CD8-positive, alpha-beta memory T cell (primary cell): ENCODE measurements at places on chromosomes 2 and 18. TPM values are rescaled to one million over a fixed set of nuclear protein-coding genes. Genes with fewer than 3 reads are reported as not detected.

IL1F10 gene
- not detected for total RNA-seq

DNA sequence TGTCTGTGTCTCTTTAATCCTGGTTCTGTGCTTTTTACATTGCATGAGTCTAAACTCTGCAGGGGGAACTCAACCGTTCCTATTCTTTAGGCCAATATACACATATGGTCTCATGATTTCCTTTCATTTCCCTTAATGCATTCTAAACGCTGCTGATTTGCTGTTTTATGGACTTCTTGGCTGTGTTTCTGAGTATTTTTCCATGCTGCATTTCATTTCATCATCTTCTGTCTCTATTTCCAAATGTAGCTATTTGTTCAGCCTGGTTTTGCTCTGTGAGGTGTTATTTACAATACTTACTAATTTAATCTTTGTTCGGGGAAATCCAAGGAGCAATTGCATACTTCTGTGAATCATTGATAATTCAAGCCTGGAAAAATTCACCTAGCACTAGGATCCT is 897.2 kb downstream of the TSN start:
- H3K27ac ChIP-seq: no peak overlapping the region
- H3K36me3 ChIP-seq: no peaks in the 10 kb centered on the region
- H3K27me3 ChIP-seq: no peaks in the 10 kb centered on the region
- no peak overlapping the region for H3K4me3 ChIP-seq

GRCh38 chr2:98935777-98936352 is at the start of gene CRACDL:
CRACDL (minus strand) TSS chr2:98936225; CDS start chr2:98846800, 89,425 bp downstream.
- H3K4me3 ChIP-seq: no peak within 1 kb of the TSS
- no peaks in the 10 kb centered on the region for H3K4me1 ChIP-seq
- H3K27ac ChIP-seq: no peak within 1 kb of the TSS
- no peak for DNase-seq
- H3K36me3 ChIP-seq: no peaks in the 10 kb centered on the region

MTA3 gene
- 24.1 TPM for total RNA-seq

COBLL1 gene
- total RNA-seq: not detected

GRCh38 chr18:61893309-61893970 is 633 bp upstream of the RNF152 start:
- H3K4me3 ChIP-seq: peak overlapping the region; percentile 61
- H3K36me3 ChIP-seq: no peaks in the 10 kb centered on the region
- H3K4me1 ChIP-seq: peaks cover 7% of the 10 kb centered on the region

DNA sequence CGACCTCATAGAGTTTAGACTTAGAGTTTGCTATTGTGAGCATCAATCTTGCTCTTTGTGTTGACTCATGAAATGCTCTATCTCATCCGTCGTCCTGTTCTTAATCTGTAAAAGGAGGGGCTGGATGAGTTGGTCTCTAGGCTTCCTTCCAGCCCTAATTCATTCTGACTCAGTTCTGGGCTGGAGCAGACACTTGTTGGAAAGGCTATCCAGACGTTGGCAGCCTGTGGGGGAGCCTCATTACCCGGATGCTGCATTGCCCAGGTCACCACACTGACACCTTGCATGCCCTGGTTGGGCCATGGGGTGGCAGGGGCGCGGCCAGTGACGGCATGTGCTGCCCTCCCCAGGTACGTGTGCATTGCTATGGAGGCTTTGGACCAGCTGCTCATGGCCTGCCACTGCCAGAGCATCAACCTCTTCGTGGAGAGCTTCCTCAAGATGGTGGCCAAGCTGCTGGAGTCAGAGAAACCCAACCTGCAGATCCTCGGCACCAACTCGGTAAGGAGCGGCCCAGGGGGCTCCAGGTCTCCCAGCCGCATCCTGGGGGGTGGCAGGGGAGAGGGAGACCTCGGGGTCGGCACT is 61.5 kb downstream of the EFR3B start:
- H3K27ac ChIP-seq: no peak overlapping the region
- H3K36me3 ChIP-seq: no peaks in the 10 kb centered on the region
- no peak overlapping the region for H3K4me3 ChIP-seq
- no peaks in the 10 kb centered on the region for H3K4me1 ChIP-seq

CYP27C1 gene
- total RNA-seq: not detected

DNA sequence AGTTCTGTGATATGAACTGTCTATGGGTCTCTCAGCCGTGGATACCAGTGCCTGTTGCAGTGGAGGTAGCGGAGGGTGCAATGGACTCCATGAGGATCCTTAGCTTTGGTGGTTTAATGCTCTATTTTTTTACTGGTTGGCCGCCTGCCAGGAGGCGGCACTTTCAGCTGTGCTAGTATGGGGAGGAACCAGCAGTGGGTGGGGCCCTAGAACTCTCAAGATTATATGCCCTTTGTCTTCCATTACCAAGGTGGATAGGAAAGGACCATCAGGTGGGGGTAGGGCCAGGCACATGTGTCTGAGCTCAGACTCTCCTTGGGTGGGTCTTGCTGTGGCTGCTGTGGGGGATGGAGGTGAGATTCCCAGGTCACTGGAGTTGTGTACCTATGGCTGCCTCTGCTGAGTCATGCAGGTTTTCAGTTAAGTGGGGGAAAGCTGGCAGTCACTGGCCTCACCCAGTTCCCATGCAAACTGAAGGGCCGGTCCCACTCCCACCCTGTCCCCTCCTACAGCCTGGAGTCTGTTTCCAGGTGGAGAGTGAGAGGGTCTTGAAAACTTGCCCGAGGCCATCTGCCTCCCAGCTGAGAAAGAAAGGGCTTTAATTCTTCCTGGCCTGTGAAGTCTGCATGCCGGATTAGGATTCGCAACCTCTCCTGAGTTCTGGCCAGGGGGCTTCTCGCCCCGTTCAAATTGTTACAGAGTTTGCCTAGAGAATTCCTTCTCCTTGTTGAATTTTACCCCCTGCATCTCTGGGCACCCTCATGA is 14.5 kb downstream of the KCNS3 start:
- no peaks in the 10 kb centered on the region for H3K27me3 ChIP-seq
- H3K4me3 ChIP-seq: no peak overlapping the region
- DNase-seq: no peak

DNA sequence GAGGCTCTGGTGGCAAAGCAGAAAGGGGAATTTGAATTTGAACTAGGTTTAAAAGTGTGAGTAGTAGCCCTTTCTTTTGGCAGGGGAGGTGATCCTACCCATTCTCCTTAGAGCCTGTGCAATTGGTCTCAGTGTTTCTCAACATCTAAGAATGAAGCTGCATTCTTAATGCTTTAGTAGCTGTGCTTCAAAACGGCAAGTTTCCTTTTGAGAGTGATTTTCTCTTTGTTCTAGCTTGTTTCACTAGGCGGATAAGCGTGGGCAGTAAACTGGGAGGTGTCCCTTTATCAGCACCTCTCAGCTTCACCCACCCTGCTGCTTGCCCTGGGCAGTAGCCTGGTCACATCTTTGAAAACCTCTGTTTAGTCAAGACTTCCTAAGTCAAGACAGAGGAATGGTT is 6.7 kb downstream of the CRIM1 start:
- peaks cover 4% of the 10 kb centered on the region for H3K27me3 ChIP-seq
- no peak for DNase-seq
- no peaks in the 10 kb centered on the region for H3K36me3 ChIP-seq

DNA sequence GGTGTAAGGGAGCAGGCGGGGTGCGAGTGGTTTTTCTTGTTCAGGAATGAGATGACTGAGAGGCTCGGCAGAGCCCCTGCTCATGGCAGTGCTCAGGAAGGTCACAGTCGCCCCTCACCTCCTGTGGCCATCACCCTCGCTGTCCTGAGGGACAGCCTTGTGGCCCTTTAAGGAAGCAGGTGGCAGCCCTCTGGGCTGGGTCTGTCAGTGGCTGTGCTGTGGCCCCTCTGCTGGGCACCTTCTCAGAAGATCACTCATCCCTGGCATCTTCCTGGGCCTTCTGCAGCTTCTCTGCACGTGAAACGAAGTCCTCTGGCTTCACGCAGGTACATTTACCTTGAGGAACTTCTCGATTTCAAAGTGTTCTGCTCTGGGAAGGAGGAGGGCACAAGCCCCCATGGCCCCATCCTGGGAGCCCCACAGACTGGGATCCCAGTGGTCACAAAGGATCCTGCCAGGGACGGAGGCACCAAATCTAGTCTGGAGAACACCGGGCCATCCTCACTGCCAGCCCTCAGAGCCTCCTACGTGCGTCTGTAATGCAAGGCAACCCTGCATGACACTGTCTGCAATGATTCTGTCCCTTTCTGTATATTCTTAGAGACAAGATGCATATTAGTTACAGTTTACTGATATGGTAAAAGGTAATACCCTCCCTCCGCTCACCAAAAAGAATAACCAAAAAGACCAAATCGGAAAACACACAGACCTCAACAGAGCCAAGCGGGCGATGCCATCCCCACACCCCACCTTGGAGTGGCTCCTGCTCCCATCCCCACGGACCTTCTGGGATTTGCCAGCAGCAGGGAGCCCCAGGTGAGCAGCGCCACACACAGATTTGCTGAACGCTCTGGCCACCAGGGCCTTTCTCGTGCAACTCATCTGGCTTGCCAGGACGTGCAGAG is 25.9 kb upstream of the FAHD2A start:
- DNase-seq: no peak
- H3K4me3 ChIP-seq: no peak overlapping the region
- no peaks in the 10 kb centered on the region for H3K4me1 ChIP-seq
- H3K27me3 ChIP-seq: no peaks in the 10 kb centered on the region
- H3K27ac ChIP-seq: no peak overlapping the region

TEX44 gene
- total RNA-seq: not detected

TMEM247 gene
- not detected for total RNA-seq

DNA sequence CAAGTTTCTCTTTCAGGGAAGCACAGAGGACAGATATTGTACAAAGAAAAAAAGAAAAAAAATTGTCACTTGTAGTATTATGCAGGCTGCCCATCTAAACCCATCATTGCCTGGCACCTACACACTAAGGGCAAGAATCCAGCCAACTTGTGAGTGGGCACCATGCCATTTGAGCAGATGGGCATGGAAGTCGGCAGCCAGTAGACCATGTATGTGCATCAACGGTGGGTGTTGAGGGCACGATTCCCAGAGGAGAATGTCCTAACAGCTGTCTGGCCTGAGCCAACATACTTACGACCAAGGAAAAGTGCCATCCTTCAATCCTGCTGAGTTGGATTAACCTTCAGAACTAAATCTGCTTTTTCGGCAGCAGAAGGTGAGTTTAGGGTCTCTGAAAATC is 63.9 kb downstream of the ARHGAP15 start:
- H3K36me3 ChIP-seq: peaks cover 4% of the 10 kb centered on the region
- no peak overlapping the region for H3K27ac ChIP-seq
- H3K27me3 ChIP-seq: no peaks in the 10 kb centered on the region
- H3K4me1 ChIP-seq: no peaks in the 10 kb centered on the region
- H3K4me3 ChIP-seq: no peak overlapping the region
- DNase-seq: no peak

DNA sequence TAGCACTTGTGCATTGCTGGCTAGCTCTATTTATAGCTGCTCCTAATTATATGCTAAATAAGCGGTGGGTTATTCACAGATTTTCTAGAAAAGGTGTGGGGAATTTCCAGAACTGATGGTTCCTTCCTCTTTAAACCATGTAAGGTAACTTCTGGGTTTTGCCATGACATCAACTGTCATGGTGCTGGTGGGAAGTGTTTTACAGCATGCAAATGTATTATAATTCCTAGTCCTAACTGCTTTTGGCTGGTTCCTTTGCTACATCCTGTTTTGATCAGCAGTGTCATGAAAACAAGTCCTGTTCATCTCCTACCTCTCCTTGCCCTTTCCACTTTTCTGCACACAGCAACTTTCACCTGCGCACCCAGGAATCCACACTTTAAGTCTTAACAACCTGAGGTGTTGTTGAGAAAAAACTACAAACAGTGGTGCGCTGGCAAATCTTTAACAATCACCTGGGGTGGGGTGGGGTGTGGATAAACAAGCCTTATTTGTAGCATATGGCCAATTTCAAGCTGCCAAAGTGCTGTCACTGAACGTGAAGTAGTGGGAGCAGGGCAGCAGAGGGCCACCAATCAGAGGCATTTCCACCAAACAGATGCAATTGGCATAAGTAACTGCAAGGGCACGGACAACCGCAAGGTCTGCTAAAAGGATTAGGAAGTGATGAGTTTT is 33.4 kb upstream of the SKOR2 start:
- no peaks in the 10 kb centered on the region for H3K27me3 ChIP-seq
- no peak overlapping the region for H3K4me3 ChIP-seq
- H3K27ac ChIP-seq: no peak overlapping the region
- DNase-seq: no peak

GRCh38 chr2:205138735-205139134 is 543.6 kb upstream of the NRP2 start:
- DNase-seq: no peak
- no peaks in the 10 kb centered on the region for H3K4me1 ChIP-seq
- no peaks in the 10 kb centered on the region for H3K36me3 ChIP-seq
- H3K27me3 ChIP-seq: no peaks in the 10 kb centered on the region
- H3K27ac ChIP-seq: no peak overlapping the region

RAB27B gene
- total RNA-seq: 0.15 TPM

GRCh38 chr2:218961651-218962570 is 2.4 kb downstream of the CDK5R2 start:
- H3K4me1 ChIP-seq: peaks cover 11% of the 10 kb centered on the region
- no peak for DNase-seq
- no peak overlapping the region for H3K27ac ChIP-seq
- peaks cover 48% of the 10 kb centered on the region for H3K27me3 ChIP-seq
- H3K36me3 ChIP-seq: no peaks in the 10 kb centered on the region

- H3K27me3 ChIP-seq: no peaks in the 10 kb centered on the region
- no peak overlapping the region for H3K27ac ChIP-seq
- H3K36me3 ChIP-seq: no peaks in the 10 kb centered on the region
Observed at GRCh38 chr2:136376798-136377211, 258.9 kb upstream of the CXCR4 start.

GRCh38 chr18:41972067-41972925 is 17.3 kb downstream of the PIK3C3 start:
- no peak overlapping the region for H3K27ac ChIP-seq
- peaks cover 21% of the 10 kb centered on the region for H3K4me1 ChIP-seq
- peaks cover 4% of the 10 kb centered on the region for H3K36me3 ChIP-seq

DNA sequence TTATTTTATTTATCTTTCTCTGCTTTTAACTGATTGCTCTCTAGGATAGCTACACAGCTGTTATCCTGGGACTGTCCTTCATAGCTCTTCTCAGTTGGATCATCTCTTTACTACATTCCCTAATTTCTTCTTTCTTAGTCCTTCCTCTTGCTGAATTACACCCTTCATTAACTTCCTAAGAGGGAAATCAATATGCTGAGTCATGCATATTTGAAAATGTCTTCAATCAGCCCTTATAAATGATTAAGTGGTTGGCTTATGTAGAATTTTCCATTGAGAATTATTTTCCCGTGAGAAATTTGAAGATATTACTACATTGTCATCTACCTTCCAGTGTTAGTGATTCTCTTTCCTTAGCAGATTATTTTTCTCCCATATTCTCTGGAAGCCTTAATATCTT is 214.2 kb downstream of the SOCS6 start:
- H3K4me1 ChIP-seq: no peaks in the 10 kb centered on the region

DNA sequence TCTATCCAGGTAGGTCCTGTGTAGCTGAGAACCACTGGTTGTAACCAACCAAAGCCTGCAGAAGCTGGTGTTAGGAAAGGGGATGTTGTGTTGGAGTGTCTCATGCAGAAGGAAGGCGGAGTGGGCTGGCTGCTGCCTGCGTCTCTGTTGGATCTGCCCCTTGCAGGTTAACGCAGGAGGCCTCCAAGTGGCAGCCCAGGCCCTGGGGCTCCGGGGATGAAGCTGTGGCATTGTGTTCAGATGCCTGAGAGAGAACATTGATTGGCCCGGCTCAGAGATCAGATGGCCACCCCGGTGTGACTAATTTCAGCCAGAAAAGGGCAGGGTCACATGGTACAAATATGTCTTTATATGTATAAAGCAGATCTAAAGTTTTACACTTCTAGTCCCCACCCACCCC is 216.0 kb downstream of the GLI2 start:
- no peaks in the 10 kb centered on the region for H3K4me1 ChIP-seq
- no peak for DNase-seq
- H3K27ac ChIP-seq: no peak overlapping the region
- no peaks in the 10 kb centered on the region for H3K27me3 ChIP-seq

SCYGR4 gene
- total RNA-seq: not detected

PRSS56 gene
- not detected for total RNA-seq

ELMOD3 gene
- total RNA-seq: 14.4 TPM
